Cardiac atrium fibroblast (primary cell): ENCODE measurements at places on chromosomes 4 and X. TPM values are rescaled to one million over a fixed set of nuclear protein-coding genes. Genes with fewer than 3 reads are reported as not detected.

Gene ARHGAP6
- 19.8 and 33.0 TPM in 2 replicates for total RNA-seq

Gene TAF7L
- not detected in 2 replicates for total RNA-seq

Gene MAGEA10
- total RNA-seq, result not detected in 2 replicates

Gene DIPK2B
- total RNA-seq, result 0.54 and 3.2 TPM in 2 replicates

Gene FAM236A
- total RNA-seq, result not detected in 2 replicates

Gene AMBN
- not detected in 2 replicates for total RNA-seq

Gene KCTD8
- total RNA-seq, result not detected in 2 replicates

Gene MUC7
- not detected in 2 replicates for total RNA-seq

Gene MAGEA2B
- not detected in 2 replicates for total RNA-seq

Gene GASK1B
- total RNA-seq, result 56.9 and 88.6 TPM in 2 replicates
